ENCODE measurements at places on chromosomes 5 and 9.

DNA sequence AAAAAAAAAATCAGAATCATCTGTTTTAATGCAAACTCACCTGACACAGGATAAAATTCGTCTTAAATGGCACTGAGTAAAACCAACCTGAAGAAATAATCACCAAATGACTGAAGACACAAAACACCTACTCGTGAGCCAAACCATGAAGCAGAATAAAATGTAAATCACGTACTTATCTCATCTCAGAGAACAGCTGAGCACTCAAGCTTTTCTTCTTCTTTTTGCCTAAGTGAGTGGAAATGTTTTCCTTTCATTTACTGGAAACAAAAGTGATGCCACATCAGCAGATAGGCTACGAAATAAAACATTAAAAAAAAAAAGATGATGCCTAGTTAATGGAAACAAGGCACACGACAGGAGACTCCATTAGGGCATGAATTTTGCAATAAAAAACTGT, 36.4 kb downstream of the ATPSCKMT start:
- no peak for DNase-seq

GRCh38 chr5:1747803-1748085, 51.9 kb downstream of the MRPL36 start:
- no peak for DNase-seq

- no peak for DNase-seq
Observed at GRCh38 chr9:21810881-21811280, 8.4 kb downstream of the MTAP start.

DNA sequence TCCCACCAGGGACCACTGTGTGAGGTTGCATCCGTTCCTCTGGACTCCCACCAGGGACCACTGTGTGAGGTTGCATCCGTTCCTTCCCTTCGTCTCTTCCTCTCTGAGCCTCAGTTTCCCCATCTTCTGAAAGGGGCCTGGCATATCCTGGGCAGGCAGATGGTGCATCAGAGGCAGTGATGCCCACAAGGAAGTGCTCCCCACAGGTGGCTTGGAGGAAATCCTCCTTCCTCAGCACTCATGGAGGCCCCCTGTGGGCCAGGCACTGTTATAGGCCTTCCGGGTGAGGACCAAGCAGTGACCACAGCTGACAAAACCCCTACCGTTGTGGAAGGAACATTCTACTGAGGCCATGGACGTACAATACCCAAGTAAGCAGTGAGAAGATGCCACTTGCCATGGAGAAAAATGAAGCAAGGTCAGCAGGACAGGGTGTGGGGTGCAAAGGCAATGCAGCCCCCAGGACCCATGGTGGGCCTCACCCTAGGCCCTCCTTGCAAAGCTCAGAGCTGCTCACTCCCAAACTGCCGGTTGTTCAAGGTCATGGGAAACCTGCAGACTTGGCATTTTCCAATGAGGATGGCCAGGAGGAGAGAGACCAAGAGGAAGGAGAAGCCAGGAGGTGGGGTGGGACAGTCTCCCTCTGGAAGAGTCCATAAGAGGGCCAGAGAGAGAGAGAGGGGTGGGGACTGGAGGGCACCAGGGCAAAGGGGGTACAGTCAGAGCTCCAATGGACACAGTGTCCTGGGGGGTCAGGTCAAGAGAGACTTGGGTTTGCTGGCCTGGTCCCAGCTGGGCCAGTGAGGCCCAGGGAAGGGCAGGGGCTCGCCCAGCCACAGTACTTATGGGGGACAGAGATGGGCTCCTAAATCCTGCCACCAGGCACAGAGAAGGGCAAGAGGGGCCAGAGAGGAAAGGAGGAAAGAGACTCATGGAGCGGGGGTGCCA, 51.1 kb downstream of the C9orf50 start:
- DNase-seq: peak; percentile 45

- DNase-seq: no peak
Observed at GRCh38 chr5:36462295-36463021, 143.9 kb upstream of the SLC1A3 start.

GRCh38 chr5:126309860-126310259, 113.3 kb upstream of the GRAMD2B start:
- no peak for DNase-seq

DNA sequence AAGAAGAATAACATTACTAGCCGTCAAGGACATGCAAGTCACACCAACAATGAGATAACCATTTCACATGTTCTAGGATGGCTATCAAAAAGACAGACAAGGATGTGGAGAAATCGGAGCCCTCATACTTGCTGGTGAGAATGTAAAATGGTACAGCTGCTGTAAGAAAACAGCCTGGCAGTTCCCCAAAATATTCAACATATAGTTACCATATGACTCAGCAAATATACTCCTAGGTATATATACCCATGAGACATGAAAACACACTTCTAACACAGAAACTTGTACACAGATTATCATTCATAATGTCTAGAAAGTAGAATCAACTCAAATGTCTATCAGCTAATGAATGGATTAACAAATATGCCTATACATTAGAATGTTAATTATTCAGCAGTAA, 105.4 kb upstream of the PCAT7 start:
- peak; percentile 39 for DNase-seq

DNA sequence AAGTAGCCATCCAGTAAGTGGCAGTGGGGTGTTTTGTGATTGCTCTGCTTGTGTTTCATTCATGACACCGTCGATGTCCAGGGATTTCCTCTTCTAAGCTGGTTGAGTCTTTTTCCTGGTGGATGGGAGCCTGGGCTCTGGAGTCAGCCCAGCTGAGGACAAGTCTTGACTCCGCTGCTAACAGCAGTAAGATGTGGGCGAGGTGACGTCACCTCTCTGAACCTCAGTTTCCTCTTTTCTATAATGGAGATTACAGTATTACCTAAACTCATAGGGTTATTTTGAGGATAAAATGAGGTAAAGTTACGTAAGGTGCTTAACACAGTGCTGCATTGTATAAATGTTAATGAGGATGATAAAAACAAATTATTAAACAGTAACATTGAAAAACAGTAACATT, 21.3 kb downstream of the FGF1 start:
- no peak for DNase-seq

DNA sequence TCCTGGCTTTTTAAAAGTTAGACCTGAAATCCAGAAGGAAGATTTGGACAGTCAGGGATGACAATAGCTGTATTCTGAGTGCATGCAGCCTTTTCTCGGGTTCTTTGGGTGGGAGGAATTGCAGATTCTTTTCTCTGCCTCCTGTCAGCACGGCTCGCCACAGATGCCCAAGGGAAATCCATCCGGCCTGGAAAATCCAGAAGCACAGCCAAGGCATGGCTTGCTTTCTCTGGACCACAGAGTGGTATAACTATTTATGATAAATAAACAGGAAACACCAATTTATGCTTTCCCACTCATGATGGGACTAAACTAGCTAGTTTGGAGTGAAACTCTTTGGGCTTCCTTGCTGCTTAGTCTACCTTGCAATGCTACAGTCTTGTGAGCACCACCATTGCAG, 59.1 kb downstream of the C9orf152 start:
- no peak for DNase-seq

- no peak for DNase-seq
Observed at GRCh38 chr9:14106699-14107098, 207.2 kb downstream of the NFIB start.

GRCh38 chr5:131630963-131631350, 4.1 kb downstream of the RAPGEF6 start:
- DNase-seq: no peak

DNA sequence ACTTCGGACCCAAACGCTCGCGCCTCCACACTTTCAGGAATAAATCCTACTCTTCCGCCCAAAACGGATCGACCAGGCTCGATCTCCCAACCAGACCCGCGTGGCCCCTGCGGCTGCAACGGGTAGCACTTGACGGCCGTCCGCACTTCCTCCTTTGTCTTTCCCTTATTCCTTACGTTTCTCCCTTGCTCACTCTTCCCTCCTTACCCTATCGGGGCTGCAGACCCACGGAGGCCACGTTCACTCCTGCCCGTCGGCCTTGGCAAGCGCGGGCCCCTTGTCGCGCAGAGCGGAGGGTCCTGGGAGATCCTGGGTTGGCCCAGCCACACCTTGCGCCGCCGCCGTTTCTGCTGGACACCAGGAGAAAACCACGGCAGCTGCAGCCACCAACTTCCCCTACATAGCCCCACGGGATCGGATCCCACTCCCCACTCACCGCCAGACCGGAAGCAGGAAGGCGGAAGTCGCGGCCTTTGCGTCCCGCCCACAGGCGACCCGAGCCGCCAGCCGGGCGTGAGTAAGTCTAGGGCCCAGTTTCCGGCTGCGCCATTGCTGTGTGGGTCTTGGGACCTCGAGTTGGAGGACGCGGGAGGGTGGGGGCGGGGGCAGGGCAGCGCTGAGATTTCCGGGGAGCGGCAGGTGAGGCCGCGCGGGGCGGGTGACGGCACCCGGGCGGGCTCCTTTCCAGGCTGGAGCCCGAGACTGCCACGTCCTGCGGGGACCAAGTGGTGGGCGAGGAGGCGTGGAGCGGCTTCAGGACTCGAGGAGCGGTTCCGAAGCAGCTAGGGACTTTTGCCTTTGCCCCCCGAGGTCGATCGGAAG, at the start of gene SMIM15:
Gene SMIM15 (minus strand): TSS at position 459 of the 822 bp plus-strand sequence. CDS start 2,297 bp downstream, outside the sequence.
- peak; percentile 96 for DNase-seq

DNA sequence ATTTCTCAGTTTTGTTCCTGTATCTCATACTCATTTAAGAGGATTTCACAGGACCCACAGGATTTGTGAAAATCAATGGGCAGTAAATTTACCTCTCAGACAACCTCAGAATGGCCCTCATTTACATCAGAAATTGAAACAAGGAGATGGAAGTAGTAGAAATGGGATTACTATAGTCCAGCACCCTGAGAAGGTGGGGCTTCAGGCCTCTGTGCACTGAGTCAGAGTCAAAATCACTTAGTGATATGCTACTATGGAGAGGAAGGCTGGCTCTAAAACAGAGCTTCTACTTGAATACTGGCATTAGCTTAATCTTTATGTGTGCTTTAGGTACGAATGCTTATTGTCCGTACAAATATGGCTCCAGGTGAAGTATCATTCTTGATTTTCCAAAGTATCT, 159.3 kb downstream of the CEP120 start:
- no peak for DNase-seq

- no peak for DNase-seq
Observed at GRCh38 chr5:134406390-134406789, 5.3 kb downstream of the CDKN2AIPNL start.

DNA sequence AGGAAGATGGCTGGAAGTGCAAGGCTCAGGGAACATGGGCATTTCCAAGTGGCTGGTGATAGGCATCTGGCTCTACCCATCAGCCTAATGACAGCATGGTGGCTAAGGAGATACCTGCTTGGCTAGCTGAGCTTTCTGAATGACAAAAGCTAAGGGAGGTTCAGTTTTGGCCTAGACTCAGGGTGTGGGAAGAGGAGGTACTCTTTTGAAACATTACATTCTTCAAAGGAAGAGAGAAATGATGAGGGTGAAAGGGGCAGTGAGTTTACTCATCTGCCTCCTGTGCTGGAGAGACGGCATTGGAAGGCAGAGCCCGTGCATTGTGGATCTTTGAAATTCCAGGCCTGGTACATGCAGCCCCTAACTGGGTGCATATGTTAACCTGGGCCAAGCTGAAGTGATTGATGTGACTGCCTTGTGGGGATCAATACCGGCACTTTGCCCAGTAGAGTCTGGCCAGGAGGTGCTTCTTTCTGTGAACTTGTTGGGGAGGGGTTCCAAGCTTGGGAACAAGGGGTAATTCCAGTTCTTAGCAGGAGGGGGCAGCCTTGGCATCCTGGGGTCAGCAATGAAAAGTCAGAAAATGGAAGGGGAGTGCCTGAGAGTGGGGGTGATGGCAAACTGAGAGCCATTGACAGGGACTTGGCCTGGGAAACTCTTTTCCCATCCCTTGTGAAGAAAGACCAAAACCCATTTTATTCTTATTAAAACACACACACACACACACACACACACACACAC, 108.6 kb downstream of the ACER2 start:
- DNase-seq: peak; percentile 64

DNA sequence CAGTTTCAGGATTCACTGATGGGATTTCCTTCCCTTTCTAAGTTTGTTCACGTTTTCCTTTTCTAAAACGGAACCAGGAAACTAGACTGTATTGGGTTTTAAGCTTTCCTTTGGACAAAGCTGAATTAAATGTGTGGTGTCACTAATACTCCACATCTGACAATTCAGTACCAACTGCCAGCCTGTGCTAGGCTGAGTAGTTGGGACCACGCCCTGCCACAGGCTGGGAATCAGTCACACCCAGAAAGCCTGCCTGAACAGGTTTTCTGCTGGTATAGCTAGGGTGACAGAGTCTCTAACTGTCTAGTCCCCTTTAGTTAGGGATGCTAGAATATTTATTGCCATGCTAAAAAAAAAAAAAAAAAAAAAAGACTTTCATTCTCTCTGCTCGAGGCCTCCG, 15.6 kb downstream of the SPACA9 start:
- DNase-seq: no peak

DNA sequence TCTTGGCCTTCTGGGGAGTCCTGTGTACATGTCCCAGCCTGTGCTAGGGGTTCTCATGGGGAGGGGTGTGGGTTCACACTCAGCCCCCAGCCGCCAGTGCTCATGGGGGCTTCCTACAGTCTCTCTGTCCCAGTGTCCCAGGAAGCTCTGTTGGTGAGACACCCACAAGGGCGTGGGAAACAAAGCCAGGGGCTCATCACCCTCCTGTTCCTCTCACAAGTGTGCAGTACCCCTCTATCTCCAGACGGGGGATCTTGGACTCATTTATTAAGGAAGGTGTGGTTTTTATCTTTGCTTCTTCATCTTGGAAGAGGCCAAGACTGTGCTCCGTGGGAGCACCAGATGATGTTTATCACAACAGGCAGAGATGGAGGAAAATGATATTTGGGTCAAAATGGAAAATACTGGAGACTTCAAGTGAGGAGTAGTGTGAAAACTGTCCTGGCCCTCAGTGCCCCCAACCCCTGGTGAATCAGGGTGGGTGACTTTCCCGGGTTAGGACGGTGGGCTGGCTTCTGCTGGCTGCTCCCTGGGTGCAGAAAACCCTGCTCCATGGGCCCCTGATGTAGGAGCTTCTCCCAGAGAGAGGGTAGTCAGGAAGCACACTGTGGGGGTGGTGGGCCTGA, 15.2 kb downstream of the TMEM171 start:
- peak; percentile 74 for DNase-seq

- no peak for DNase-seq
Observed at GRCh38 chr5:115810761-115811160, 5.7 kb downstream of the CDO1 start.

DNA sequence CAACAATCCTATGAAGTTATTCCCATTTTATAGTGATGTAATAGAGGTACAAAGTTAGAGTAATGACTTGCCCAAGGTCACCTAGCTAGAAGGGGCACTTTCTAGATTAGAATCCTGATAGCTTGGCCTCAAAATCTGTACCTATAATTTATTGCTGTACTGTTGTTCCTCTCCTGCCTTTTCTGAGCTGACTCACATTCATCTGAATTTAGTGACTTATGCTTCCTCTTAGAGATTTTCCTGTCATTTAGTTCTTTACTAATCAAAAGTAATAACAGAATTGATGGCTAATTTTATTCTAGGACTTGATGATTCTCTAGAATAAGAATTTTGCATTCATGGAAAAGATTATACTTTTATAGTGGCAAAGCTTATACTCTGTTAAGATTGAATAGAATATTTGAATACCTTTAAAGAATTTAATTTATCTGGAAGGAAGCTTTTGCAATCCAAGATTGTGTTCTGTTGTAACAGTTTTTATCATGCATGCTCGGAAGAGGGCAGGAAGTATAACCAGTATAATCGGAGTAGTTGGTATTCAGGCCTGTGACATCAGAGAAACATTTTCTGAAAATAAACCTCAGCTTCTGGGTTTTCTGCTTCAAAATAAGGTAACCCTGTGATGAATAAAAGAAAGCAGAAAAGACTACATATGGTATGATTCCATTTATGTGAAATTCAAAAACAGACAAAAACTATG, 21.3 kb downstream of the CYSTM1 start:
- DNase-seq: no peak

All from Karpas-422 (cell line).